ENCODE measurements at places on chromosomes 6 and 20.

GRCh38 chr6:78896227-78896626 is 28.9 kb downstream of the IRAK1BP1 start:
- DNase-seq: no peak

DNA sequence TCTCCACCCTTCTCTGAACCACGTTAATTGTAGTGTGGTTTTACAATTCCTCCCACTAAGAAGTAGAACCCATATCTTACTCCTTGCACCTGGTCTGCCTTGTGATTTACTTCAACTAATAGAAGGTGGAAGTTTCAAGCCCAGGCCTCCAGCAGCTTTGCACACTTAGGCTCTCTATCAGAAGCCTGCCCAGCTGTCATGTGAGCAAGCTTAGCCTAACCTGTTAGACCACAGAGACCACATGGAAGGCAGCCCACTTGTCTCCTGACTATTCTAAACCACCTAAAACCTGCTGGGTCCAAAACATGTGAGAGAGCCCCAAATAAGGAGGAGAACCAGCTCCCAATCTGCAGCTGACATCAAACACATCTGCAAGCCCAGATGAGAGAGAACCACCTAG is 127.6 kb upstream of the BTBD3 start:
- no peak for DNase-seq

GRCh38 chr6:106360989-106361430 is 493 bp downstream of the CRYBG1 start:
- DNase-seq: peak; percentile 34

GRCh38 chr20:55174635-55175034 is 699.2 kb downstream of the DOK5 start:
- no peak for DNase-seq

GRCh38 chr6:39224011-39224410 is 5.3 kb downstream of the KCNK5 start:
- DNase-seq: no peak

GRCh38 chr6:37516076-37516919 is 16.6 kb upstream of the CCDC167 start:
- DNase-seq: peak; percentile 89
